Endothelial cell of coronary artery (primary cell): ENCODE measurements at places on chromosomes 2 and 18. TPM values are rescaled to one million over a fixed set of nuclear protein-coding genes. Genes with fewer than 3 reads are reported as not detected.

EFR3B gene
- 0.28 and 0.81 TPM in 2 replicates for total RNA-seq

UGT1A5 gene
- not detected in 2 replicates for total RNA-seq

LRP2 gene
- under 0.01 TPM in 1 of 2 replicates, not detected in the other for total RNA-seq

ATP6V1C2 gene
- not detected in 2 replicates for total RNA-seq

RGPD5 gene
- 23.4 and 32.8 TPM in 2 replicates for total RNA-seq

NEU4 gene
- total RNA-seq = not detected in 2 replicates

CNTNAP5 gene
- total RNA-seq = 0.09 TPM in 1 of 2 replicates, not detected in the other

REG3A gene
- total RNA-seq = not detected in 2 replicates

ID2 gene
- total RNA-seq = 11.9 and 15.5 TPM in 2 replicates

LYPD6B gene
- not detected in 2 replicates for total RNA-seq

RAMP1 gene
- 0.19 TPM in 1 of 2 replicates, not detected in the other for total RNA-seq

SPATA3 gene
- total RNA-seq = not detected in 2 replicates

TGFA gene
- total RNA-seq = 0.09 and 0.38 TPM in 2 replicates

UGT1A8 gene
- total RNA-seq = not detected in 2 replicates

DTNA gene
- 1.5 and 2.1 TPM in 2 replicates for total RNA-seq

STPG4 gene
- 0.09 TPM in 2 replicates for total RNA-seq

FAM136A gene
- total RNA-seq = 23.3 and 36.4 TPM in 2 replicates

CEP76 gene
- total RNA-seq = 9.3 and 12.2 TPM in 2 replicates

LINC00305 gene
- not detected in 2 replicates for total RNA-seq

OTX1 gene
- total RNA-seq = 0.27 and 0.28 TPM in 2 replicates

UCN gene
- 0.09 and 0.19 TPM in 2 replicates for total RNA-seq

IL1B gene
- 8.2 TPM in 1 of 2 replicates, not detected in the other for total RNA-seq

GREB1 gene
- total RNA-seq = 0.09 TPM in 2 replicates

ACMSD gene
- total RNA-seq = not detected in 2 replicates

PIEZO2 gene
- total RNA-seq = 9.4 and 56.4 TPM in 2 replicates

PMAIP1 gene
- 10.4 and 14.7 TPM in 2 replicates for total RNA-seq

RAB6C gene
- total RNA-seq = under 0.01 TPM in 1 of 2 replicates, not detected in the other

TMEM169 gene
- under 0.01 TPM in 1 of 2 replicates, not detected in the other for total RNA-seq

PPM1G gene
- total RNA-seq = 139 and 157 TPM in 2 replicates

EML6 gene
- 0.56 and 0.63 TPM in 2 replicates for total RNA-seq

CTAGE1 gene
- 0.09 TPM in 1 of 2 replicates, not detected in the other for total RNA-seq

SAG gene
- total RNA-seq = not detected in 2 replicates

MYO1B gene
- total RNA-seq = 27.6 and 60.9 TPM in 2 replicates

TEX44 gene
- total RNA-seq = not detected in 2 replicates

OTOF gene
- total RNA-seq = 0.09 TPM in 2 replicates

PIK3C3 gene
- 35.7 and 40.2 TPM in 2 replicates for total RNA-seq

CPS1 gene
- total RNA-seq = 3.9 and 7.2 TPM in 2 replicates

NEDD4L gene
- total RNA-seq = 5.0 and 9.7 TPM in 2 replicates

RNU2-63P gene
- 10.1 and 284 TPM in 2 replicates for total RNA-seq

SCN2A gene
- under 0.01 TPM in 2 replicates for total RNA-seq

MPP4 gene
- total RNA-seq = 7.4 and 8.9 TPM in 2 replicates

MOGAT1 gene
- total RNA-seq = not detected in 2 replicates

FRZB gene
- not detected in 2 replicates for total RNA-seq

HOXD8 gene
- total RNA-seq = 0.99 and 4.1 TPM in 2 replicates
